ENCODE measurements at places on chromosomes 5 and 9.

DNA sequence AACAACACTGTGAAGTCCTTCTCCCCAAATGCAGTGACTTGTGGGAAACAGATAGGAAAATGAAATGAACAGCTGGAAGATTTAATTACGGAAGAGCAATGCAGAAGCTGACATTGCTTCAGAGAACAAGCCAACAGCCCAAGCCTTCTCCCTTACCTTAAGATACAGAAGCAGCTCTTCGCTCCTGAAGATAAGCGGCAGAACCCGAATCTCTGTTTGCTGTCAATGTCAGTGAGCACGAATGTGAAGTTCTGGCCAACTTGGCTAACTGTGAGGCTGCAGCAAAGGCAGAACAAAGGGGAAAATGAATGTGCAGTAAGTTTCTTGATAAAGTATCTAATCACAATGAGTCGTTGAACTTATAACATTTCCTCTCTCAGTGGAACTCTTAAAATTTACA is 172.4 kb downstream of the DENND1A start:
- DNase-seq: no peak

GRCh38 chr5:103910786-103911185 is 348.2 kb upstream of the NUDT12 start:
- no peak for DNase-seq

DNA sequence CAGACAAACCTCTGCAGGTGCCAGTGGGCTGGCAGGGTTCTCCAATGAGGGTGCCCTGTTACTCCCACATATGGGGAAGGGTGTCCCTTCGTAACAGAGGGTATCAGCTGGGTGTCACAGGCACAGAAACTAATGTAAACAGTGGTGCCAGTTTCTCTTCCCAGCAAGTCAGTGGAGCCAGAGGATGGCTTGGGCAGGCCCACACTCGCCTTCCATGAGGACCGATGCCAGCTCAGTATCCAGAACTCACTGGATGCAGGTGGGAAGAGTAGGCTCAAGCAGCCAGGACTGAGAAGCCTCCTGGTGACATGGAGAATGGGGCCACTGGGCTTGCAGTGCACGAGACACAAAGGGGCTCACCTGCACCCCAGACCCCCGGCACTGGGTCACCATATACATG is 30.4 kb downstream of the FSTL4 start:
- DNase-seq: no peak

GRCh38 chr9:127203681-127204327 is 60.8 kb upstream of the GARNL3 start:
- no peak for DNase-seq

DNA sequence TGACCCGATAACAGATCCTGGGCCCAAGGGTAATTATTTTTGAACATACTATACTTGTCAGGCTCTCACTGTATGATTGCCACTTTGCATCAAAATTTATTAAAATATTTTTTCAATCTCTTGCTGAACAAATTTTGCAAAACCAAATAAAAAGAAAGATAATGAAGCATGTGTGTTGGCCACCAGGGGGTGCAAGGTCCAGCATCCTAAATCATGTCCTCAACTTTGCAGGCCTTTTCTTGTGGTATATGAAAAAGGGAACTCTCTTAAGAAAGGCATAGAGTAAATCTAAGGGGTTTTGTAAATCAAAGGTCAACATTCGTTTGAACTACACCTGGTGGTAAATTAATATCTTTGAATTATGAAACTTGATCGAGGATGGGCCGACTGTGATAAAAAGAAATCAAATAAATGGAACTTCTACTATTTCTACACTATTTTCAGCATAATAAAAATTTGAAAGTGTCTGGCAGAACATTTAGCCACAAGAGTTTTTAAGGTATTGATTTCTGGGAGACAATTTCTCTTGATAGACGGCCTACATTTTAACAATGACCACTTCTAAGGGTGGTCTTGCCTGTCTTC is 676.5 kb downstream of the DMRTA1 start:
- DNase-seq: peak; percentile 4

Measured in activated naive CD4-positive, alpha-beta T cell treated with anti-CD3 and anti-CD28 coated beads for 36 hours (primary cell).